ENCODE measurements at places on chromosomes 12 and 14.

- DNase-seq = no peak
Observed at GRCh38 chr12:94286583-94287244, 138.3 kb downstream of the PLXNC1 start.

DNA sequence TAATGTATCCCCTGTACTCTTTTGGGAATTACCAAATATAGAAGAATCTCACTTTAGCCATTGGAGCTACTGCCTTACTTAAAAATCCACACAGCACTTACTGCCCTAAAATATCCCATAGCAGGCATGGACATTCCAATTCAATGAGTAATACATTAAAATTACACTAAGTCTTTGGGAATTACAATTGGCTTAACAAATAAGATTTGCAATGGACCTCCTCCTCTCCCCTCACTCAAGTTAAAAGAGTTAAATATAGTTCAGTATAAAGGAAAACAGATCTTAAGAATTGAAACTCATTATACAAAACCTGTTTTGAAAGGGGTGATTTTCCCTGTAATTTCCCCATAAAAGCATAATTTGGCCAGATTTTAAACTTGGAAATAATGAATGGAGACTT lies 477.1 kb downstream of the SLC16A7 start:
- no peak for DNase-seq

DNA sequence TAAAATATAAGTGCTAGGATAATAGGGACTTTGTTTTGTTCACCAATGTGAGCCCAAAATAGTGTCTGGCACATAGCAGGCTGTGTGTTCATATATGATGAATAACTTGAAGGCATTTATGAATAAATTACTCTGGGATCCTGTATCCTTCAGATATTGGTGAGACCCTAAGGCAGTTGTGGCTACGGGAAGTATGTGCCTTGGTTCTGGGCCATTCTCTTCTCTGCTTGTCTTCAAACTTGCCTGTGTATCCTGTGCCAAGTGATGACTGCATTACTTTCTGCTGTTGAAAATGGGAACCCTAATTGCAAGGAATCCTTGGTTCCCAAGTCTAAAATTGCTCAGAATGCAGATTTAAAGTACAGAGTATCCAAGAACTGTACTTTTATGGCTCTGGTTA lies 67.6 kb upstream of the KTN1 start:
- no peak for DNase-seq

DNA sequence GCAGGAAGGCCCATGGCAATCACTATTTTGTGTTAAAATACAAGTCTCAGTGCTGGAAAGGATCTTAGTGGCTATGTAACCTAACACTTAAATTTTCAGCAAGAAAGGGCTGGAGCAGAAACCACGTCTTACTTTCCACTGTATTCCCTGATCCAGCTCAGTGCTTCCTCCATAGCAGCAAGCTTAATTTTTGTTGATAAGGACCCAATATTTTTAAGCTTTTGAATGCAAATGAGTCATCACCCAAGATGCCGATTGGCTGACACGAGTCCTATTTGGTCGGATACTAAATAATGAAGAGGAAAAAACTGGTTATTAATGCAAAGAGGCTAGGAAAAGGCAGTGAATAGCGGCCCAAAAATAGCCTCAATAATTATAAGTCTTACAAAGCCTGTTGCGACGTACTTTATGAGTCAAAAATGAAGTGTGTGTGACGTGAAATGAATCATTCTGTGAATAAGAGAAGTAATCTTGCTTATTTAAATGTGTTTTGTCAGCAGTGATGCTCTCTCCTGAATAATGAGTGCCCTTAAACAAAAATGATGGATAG lies 46.9 kb upstream of the IGF1 start:
- no peak for DNase-seq

GRCh38 chr14:56562883-56563282 lies 16.7 kb upstream of the TMEM260 start:
- DNase-seq = no peak

DNA sequence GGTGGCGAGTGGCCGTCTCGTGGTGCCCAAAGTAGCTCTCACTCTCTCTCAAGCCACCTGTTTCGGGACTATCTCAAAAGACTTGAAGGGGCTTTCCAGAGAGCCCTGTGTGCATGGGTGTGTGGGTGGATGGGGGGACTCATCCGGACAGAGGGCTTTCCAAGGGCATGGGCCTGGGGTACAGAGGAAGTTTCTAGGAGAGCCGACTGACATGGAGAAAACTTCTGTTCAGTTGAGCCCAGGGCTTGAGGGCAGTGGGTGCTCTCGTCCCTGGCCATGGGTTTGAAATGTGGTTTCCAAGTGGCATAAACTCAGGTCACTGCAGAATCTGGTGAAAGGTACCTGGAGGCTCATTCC lies 47.4 kb upstream of the MEG3 start:
- DNase-seq = no peak
